Choroid plexus epithelial cell (primary cell): ENCODE measurements at places on chromosomes 12 and 14.

DNA sequence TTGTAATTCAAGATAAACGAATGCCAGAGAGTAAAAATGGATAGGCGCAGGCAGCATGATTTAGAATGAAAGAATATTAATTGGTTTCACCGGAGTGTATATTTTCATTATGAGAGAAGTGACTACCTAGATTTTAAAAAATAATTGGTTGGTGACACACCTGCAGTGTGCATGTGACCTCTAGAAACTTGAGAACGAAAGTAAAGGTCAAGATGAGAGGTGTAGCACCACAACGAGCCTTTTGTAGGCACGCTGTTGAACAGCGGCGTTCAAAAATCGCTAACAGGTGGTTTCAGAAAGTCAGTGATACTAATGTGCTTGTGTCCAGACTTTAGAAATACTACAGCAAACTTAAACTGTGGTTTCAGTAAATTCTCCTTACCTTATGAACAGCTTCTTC lies 123.8 kb downstream of the NPAS3 start:
- no peak for DNase-seq

- peak; percentile 79 for DNase-seq
Measured at GRCh38 chr14:103281496-103282231, 52.4 kb upstream of the EIF5 start.

GRCh38 chr12:6914246-6914946 lies at the start of gene ENO2:
TSS of gene ENO2 (plus strand) at chr12:6914580. CDS start at chr12:6915833, 1,253 bp downstream.
- DNase-seq = peak; percentile 55

GRCh38 chr14:101025696-101026095 lies 122.2 kb upstream of the RTL1 start:
- no peak for DNase-seq

DNA sequence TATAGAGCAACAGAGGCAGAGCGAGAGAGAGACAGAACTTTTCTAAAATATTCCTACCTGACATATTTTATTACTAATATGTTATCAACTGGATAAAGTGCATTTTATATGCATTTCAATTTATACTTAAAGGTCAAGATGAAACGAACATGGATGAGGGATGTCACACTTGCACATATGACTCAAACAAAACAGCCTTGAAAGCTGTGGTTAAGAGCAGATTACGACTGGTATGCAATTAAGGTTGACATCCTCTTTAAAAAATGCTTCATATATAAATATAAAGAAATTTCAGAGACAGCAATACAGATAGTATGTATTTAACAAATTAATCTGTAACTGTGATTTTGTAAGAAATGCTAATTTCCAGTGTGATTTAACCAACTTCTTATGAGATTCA lies 52.5 kb downstream of the LMO3 start:
- peak; percentile 14 for DNase-seq

GRCh38 chr12:7638064-7638759 lies 27.5 kb downstream of the APOBEC1 start:
- DNase-seq = peak; percentile 6

DNA sequence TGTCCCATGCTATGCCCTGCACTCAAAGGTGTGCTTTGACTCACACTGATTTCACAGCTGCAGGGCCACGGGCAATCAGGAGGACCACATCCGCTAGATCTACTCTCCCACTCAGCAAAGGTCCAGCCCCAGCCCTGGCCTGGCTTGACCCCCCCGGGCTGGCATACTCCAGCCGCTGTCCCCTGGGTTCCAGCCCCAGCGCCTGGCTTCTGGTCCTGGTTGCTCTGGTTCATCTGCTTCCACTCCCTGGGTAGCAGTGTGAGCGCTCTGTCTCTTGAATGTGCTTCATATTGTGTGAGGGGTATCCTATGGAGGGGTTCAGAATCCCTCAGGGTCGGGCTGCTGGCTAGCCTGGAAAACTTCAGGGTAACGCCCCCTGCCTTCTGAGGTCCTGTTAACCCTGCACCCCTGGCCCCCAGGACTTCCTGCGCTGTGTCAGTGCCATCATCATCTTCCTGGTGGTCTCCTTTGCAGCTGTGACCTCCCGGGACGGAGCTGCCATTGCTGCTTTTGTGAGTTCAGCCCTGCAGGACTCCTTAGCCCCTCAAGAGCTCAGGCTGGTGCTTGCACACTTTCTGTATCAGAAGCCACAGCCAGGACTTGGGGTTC lies 1.9 kb downstream of the CMTM5 start:
- no peak for DNase-seq

GRCh38 chr12:38664661-38665269 lies 240.6 kb downstream of the CPNE8 start:
- DNase-seq = peak; percentile 16

- no peak for DNase-seq
Measured at GRCh38 chr12:95105540-95105939, 32.1 kb upstream of the NR2C1 start.

- DNase-seq = no peak
Measured at GRCh38 chr14:37991027-37991426, 216.7 kb upstream of the SSTR1 start.

DNA sequence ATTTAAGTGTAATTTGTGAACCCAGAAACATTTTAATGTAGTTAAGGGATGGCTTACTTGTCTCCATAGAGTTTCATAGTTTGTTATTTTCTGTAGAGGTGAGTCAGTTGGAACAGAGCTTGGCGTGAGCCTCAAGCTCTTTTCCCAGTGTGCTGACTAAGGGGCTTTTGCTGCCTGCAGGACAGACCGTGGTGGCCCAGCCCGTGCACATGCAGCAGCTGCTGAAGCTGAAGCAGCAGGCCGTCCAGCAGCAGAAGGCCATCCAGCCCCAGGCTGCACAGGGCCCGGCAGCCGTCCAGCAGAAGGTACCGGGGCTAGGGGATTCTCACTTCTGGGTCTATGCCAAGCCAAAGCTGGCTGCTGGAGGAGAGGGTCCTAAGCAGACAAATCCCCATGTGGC lies 76.9 kb downstream of the DDX51 start:
- DNase-seq = peak; percentile 6

DNA sequence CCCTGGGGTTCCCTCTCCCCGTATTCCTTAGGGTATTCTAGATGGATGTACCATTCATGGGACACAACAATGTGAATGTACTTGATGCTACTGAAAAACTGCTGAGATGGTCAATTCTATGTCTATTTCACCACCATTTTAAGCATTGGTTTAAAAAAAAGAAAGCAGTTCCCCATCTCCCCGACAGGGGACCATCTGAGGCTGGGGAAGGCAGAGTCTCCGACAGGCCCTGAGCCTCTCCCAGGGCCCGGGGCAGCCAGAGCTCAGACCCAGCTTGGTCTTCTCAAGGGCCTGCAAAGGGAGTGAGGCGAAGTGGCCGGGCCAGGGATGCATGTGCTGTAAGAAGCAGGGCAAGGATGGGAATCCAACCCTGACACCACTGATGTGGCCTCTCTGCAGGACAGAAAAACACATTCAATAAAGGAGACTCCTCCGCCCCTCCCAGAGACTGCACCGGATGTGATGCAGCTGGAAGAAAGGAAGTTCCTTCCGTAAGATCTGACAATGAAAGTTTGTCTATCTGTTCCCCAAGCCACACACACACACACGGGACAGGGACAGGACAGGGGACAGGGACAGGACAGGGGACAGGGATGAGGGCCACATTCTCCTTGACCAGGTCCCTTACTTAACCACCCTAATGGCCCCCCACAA lies 234.1 kb downstream of the BCL11B start:
- no peak for DNase-seq

DNA sequence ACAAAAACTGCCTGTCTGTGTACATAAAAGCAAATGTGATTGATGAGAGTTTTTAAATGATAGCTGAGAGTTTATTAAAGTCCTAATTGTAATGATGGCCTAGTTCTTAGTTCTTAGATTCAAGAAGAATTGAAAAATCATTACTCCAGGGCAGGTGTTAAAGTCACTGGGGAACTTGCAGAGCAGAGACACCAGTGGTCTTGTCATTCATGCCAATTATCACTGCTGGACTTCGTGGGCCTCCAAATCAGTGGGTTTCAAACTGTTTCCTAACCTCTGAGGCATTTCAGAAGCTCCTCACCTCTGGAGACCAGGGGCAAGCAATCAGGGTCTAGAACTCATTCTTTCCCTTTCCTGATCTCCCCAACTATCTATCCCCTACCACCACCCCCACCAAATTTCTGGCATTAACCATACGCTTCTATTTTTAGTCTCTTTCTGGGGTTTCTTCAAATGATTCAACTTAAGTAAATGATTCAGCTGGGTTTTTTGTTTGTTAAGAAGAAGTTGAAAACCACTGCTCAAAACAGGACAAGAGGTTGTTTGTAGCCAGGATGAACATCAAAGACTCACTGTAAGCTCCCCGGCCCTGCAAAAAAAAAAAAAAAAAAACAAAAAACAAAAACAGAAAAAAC lies 80.1 kb downstream of the CEP83 start:
- no peak for DNase-seq

DNA sequence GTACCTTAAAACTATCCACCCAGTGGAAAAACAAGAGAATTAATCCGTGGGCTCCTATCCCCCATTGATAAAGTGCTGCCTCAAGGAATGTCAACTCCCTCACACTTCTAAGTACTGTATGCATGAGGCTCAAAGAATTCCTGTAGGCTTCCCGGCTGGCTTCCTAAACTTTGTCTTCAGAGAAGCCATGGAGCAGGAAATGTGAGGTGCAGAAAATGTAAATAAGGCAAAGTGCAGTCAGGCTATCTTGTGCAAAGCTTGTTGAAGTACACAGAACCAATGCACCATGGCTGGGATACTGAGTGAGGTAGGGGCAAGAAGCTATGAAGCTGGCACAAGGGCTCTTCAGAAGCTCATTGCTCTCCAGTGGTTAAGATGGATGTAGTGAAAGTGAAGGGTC lies 611.0 kb downstream of the FSCB start:
- no peak for DNase-seq

DNA sequence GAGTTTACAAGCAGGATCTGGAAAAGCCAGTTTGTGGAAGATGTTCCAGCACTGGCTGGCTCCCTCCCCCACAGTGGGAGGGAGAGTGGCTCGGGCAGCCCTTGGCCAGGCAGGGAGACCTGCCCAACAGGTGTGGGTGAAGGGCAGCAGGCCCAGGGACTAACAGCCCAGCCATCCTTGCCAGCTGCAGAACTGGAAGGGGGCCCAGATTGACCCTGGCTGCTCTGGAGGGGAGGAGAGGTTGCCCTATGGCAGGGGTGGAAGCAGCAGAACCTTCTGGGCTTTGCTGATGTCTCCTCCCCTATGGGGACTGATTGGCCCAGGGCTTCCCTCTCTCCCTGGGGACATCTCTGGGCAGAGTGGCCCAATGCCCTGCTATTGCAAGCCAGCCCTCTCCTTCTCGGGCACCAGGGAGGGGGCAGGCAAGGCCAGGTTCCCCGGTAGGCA lies 20.5 kb downstream of the IRF2BPL start:
- no peak for DNase-seq

- no peak for DNase-seq
Measured at GRCh38 chr14:61379639-61380184, 58.3 kb downstream of the PRKCH start.

- DNase-seq = no peak
Measured at GRCh38 chr12:7948589-7949260, 12.7 kb upstream of the SLC2A3 start.

DNA sequence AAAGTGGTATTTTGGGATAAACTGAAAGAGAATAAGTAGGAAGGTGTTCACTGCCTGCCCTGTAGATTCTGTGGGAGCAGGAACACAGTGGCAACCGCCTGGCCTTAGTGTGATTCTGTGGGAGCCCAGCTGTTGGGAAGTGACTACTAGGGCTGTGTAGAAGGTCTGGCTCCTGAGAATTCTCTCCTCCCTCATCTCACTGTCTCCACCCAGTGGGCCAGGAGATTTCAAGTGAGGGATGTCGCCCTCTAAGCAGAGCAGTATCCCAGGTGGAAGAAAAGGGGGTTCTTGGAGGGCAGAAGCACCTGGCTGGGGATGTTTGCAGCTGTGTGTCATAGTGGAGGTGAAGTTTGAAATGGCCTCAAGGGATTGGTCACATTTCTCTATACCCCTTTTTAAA lies 113.7 kb downstream of the TBC1D30 start:
- no peak for DNase-seq

DNA sequence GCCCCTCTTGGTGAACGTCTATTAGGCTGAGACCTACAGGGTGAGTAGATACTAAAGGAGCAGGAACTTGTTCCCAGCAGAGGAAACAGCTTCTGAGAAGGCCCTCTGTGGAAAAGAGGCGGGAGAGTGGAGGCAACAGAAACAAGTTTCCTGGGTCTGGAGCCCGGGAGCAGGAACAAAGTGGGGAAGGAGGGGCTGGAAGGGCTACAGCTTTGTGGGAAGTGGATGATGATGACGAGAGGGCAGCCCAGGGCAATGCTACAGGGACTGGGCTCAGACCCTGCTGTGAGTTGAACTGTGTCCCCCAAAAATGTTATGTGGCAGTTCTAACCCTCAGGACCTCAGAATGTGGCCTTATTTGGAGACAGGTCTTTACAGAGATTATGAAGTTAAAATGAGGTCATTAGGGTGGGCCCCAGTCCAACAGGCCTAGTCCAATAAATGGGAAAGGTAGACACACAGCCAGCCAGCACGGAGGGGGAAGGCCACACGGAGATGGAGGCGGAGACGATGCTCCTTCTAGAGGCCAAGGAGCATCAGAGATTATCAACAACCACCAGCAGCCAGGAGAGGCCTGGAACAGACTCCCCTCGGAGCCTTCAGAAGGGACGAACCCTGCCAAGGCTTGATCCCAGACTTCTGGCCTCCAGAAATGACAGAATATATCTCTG lies 14.3 kb downstream of the CAMKK2 start:
- DNase-seq = no peak

GRCh38 chr12:42056130-42056529 lies 88.5 kb downstream of the GXYLT1 start:
- DNase-seq = no peak

DNA sequence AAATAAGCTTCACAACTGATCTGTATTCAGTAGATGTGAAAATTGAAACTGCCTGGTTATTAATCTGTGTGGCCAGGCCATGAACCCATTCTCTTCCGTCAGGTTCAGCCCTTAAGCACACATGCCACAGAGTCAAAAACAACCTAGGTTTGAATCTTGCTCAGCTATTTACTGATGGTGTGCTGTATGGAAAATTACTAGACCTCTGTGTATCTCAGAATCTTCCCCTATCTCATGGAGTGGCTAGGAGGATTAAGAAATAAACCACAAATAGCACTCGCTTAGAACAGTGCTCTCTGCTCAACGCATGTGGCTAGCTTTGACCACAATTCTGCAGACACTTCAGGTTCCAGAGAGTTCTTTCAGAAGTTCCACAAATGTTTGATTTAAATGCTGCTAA lies 240.7 kb upstream of the PLEKHG7 start:
- DNase-seq = peak; percentile 75

DNA sequence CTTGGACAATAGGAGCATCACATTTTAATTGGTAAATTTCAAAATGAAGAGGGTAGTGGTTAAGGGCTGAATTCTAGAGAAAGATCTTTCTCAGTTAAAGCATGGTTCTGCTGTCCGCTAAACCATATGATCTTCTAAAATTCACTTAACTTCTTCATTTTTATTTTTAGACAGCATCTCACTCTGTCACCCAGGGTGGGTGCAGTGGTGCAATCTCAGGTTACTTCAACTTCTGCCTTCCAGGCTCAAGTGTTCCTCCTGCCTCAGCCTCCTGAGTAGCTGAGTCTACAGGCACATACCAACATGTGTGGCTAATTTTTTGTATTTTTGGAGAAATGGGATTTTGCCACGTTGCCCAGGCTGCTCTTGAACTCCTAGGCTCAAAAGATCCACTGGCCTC lies 226.7 kb upstream of the ABCD2 start:
- no peak for DNase-seq

- DNase-seq = no peak
Measured at GRCh38 chr12:33330940-33331339, 108.7 kb downstream of the SYT10 start.
